NCI-H2107 (cell line): ENCODE measurements at places on chromosomes 13 and 19.

GRCh38 chr19:31825134-31826094 is 476.2 kb upstream of the TSHZ3 start:
- no peak for DNase-seq

DNA sequence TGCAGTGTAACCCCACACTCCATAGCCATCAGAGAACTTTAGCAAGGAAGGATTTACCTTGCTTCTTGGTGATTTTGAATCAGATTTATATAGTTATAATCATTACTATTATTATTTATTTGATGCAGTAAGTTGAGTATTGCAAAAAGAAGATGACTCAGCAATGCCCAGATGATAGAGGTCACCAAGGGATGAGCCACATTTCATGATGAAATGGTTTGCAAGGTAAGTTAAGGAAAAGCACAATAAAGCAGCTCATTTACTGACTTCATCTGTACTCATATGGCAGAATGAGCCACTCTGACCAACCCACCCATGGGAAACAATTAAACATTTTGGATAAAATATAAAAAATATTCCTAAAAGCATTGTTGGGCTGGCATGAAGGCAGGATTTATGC is 59.1 kb downstream of the AKAP11 start:
- DNase-seq: no peak

- DNase-seq: no peak
Observed at GRCh38 chr13:111269508-111269907, 50.9 kb upstream of the TEX29 start.

DNA sequence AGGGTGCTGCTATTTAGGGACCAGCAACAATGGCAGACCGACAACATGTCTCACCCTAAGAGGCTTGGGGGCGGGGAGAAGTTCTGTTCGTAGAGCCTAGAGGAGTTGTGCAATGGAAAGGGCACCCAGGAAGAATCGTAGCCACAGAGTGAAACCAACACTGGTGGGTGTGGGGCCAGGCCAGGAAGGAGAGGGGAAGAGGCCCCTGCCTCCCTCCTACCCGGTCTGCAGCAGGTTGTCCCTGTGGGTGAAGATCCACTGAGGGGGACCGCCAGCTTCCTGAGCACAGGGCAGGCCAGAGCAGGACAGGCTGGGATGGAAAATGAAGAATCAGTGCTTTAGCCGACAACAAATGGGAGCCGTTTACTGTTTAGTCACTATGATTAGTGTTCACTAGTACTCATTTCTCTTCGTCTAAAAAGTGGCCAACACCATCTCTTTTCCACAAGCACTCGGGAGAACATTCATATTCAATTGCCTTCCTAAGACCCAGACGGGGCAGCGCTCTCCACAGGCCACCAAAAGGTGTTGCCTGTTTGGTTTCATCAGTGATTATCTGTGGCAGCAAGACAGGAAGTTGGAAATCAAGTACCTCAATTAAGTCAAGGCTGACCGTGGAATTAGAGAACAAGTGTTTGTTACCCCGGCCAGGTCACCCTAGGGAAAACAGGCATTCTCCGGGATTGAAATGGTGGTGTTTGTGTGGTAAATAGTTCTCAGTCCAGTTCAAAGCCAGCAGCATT is 1.1 kb upstream of the ATP11A start:
- no peak for DNase-seq

DNA sequence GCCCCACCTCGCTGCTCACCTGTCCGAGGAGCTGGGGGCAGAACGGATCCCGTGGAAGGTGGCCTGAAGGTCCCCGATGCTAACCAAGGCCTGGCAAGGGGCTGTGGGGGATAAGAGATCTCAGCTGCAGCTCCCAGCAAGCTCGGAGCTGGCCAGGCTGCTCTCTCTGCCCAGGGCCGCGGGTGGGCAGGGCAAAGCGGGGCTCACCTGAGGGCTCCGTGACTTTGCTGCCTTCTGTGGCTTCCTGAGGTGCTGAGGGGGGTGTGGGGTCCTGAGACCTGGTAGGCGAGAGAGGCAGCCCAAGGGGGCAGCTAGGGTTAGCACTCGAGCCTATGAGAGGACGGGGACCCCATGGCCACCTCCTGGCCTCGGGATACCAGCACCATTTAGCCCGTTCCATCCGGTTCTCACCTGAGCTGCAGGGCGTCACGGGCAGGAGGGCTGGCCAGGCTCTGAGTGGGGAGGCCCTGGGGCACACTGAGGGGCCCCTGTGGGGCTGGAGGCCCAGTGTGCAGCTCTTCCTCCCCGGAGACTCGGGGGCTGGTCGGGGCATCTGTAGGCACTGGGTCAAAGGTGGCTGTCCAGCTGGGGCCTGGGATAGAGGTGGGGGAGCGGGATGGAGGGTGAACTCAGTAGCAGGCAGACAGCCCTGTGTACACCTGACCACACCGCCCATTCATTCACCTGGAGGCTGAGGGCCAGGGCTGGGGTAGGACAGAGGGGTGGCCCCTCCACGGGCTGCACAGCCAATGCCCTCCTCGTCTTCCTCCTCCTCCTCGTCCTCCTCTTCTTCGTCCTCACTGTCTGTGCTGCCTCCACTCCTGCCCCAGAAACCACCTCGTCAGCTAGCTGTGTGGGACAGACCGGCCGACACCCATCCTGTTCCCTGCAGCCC is 3.1 kb upstream of the TMEM86B start:
- no peak for DNase-seq

DNA sequence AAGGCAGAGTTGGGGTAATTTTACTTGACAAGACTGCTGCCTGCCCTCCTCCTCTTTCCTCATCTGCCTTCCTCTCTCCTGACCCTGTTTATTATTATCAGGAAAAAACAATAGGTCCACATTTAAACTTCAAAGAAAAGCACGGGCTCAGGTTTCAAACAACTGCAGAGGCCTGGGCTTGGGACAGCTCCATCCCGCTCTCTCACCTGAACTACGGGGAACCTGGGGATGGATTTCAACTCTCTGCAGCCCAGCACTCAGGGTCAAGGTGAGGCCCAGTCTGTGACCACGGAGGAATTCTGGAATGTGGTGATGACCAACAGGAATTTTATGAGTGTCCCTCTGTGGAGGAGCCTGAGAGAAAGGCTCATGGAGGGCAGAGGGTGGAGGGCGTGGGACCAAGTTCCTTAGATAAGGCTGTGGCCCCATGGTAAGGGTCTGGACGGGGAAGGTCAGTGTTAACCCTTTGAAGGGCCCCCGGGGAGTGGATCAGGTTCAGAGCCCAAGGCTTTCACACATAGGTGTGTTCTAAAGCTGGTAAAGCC is 220.8 kb upstream of the MAB21L1 start:
- no peak for DNase-seq

GRCh38 chr19:43501661-43502418 is 2.7 kb downstream of the PHLDB3 start:
- no peak for DNase-seq

DNA sequence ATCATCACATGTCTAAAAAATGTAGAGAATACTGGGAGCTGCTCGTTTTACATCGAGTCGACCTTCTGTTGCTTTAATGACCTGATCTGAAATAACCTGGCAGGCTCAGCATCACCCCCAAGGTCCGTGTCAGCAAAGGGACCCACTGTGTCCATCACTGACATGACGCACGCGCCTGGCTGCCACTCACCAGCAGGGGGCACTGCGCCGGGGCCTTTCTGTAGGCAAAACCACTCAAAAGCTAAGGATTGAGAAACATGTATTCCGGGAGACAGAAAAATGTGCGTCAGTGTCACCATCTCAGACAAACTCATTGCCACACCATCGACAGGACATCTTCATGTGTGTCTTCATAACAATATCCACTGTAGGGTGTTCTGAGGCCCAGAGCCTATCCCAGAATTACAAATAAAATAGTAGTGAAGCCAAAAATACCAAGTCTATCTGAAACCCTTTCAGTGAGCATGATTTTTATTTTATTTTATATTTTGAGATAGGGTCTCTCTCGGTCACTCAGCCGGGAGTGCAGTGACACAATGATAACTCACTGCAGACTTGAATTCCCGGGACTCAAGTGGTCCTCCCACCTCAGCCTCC is 130.3 kb upstream of the LSM14A start:
- DNase-seq: no peak

DNA sequence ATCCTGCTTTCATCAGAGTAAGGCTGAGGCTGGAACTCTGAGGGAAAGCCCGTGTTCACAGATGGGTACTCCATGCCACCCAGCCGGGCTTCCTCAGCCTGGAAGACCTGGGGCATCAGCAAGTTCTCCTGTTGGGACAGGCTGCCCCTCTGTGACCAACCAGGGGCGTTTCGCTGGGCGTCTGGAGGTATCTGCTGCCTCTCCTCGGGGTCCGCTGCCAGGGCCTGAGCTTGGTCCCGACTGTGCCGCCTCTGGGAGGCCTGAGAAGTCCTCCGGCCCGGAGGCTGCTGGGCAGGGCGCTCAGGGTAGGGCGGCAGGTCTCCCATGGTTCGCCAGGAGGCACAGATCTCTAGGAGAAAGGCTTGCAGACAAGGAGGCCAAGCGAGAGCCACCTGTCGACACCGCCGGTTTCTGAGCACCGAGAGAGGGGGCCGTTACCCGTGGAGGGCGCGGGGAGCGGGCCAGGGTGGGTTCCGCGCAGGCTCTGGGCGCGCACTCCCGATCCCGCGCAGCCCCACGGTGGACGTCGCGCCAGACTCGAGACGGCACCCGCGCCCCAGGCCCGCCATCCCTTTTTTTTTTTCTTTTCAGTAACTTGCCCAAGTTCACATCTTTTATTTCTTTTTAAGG is at the start of gene RSPH6A:
Gene RSPH6A (minus strand): TSS at position 458 of the 630 bp plus-strand sequence. CDS start 132 bp downstream, at position 326.
- DNase-seq: no peak

DNA sequence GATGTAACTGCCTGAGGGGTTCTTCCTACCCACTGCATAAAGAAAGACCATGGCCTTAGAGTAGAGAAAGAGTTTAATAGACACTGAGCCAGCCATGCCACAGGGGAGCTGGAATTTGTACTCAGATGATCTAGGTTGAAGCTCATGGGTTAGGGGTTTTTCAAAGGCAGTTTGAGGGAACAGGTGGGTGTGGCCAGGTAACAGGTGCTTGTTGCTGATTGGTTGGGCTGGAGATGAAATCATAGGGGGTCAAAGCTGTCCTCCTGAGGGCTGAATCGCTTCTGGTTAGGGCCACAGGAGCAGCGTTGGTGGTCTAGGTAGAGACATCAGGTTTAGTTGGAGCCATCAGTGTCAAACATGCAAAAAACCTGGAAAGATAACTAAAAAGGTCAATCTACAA is 59.2 kb upstream of the CSNK1A1L start:
- no peak for DNase-seq

- DNase-seq: no peak
Observed at GRCh38 chr13:60226507-60226906, 62.8 kb upstream of the DIAPH3 start.

DNA sequence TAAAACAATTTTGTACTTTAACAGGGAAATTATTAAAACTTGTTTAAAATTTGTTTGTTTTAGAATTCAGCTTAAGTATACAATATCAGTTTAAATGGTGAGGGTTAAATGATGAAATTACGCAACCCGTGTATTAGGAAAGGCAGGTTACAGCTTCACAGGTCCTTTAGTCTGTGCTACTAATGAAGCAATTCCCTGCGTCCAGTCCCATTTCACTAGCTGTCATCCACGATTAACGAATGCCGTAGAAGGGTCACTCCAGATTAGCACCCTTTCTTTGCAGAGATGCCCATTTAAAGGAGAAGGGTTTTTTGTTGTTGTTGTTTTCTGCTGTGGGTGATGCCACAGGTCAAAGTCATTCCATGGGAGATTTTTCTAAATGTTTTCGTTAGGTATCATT is 457.6 kb upstream of the SLC10A2 start:
- no peak for DNase-seq

- DNase-seq: no peak
Observed at GRCh38 chr19:39539165-39539517, 820 bp downstream of the EID2 start.

- DNase-seq: no peak
Observed at GRCh38 chr13:26719356-26719945, 41.1 kb downstream of the GPR12 start.

DNA sequence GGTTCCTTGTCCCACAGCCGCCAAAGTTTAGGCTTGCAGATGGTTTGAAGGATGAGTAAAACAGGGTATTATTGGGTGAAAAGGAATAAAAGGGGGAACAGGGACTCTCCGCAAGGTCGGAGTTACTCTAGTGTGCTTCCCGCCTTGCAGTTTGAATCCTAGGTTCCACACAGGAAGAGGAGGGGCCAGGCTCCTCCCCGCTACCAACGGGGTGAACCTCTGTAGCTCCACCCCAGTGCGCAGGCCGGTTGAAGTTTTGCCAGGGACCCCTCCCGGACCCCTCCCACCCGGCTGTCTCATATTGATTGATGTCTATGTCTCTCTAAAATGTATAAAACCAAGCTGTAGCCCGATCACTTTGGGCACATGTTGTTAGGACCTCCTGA is 11.6 kb upstream of the GTF2F2 start:
- DNase-seq: no peak

DNA sequence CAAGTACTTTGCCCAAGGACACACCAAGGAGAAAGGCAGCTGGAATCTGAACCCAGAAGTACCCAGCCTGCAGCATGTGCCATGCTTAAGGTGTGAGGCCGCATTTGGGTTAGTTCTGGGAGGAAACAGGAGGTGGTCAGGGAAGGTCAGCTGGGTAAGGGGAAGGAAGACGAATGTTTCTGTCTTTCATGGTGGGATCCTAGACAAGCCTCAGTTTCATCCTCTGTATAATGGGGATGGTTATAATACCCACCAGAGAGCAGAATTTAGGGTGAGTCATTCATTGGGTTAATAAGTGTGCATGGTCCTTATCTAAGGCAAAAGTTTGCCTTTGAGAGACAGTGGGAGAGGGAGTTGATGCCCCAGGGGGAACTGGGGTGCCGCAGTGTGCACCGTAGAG is 3.6 kb downstream of the CCDC61 start:
- no peak for DNase-seq

DNA sequence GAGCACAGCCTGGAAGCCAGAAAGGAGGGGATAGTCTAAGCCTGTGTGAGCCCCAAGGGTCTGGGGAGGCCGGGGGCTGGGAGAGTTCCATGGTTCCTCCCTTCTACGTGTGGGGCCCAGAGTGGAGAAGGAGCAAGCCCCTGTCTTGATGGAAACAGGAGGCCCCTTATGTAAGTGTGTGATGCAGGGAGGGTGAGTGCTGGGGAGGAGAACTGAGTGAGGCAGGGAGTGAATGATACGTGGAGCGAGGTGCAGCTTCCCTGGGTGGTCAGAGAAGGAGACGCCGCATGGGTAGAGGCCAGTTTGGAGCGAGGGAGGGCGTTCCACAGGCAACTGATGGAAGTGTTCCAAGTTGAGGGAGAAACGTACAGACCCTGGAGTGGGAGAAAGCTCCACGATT is 16.0 kb downstream of the MAG start:
- DNase-seq: no peak

- no peak for DNase-seq
Observed at GRCh38 chr19:37718304-37718703, 1.3 kb downstream of the ZNF607 start.
